Suppressor macrophage treated with lipopolysaccharide for 1 hour (primary cell): ENCODE measurements at places on chromosomes 3 and 15.

DNA sequence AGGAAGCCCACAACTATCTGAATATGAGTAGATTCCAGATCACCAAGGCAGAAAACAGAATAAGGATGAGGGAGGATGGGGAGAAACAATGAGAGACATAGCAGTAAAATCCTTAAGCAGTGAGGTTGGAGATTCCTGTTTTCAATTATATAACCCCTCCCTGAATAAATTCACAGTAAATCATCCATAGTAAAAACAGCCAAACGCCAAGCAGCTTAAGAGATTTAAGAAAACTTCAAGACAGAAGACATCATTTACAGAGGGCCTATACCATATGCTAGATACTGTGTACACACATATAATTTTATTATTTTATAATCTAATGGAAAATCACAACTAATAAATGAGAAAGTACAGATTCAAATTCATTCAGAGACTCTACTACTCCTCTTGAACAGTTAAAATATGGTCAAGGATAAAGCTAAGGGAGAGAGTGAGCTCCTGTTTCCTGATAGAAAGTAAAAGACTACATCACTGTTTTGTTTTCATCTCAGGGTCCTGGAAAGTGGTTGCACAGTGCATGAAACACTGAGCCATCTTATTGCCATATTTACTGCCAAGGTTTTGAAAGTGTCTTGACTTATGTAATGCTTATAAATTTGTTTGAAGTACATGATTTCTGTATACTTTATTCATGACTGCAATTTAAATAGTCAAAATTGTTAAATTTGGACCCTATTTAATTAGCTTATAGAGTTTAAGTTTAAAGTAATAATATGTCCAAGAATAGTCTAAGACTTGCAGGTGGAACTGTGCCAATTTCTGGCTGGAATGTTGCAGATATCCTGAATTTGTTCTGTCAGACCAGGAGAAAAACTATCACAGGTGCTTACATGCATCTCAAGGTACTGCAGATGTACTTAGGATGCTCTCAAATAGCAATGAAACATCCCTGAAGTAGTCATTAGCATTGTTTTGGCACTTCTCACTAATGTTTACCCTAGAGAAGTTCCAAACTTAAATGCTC lies 141.4 kb downstream of the TBL1XR1 start:
- no peak for DNase-seq

DNA sequence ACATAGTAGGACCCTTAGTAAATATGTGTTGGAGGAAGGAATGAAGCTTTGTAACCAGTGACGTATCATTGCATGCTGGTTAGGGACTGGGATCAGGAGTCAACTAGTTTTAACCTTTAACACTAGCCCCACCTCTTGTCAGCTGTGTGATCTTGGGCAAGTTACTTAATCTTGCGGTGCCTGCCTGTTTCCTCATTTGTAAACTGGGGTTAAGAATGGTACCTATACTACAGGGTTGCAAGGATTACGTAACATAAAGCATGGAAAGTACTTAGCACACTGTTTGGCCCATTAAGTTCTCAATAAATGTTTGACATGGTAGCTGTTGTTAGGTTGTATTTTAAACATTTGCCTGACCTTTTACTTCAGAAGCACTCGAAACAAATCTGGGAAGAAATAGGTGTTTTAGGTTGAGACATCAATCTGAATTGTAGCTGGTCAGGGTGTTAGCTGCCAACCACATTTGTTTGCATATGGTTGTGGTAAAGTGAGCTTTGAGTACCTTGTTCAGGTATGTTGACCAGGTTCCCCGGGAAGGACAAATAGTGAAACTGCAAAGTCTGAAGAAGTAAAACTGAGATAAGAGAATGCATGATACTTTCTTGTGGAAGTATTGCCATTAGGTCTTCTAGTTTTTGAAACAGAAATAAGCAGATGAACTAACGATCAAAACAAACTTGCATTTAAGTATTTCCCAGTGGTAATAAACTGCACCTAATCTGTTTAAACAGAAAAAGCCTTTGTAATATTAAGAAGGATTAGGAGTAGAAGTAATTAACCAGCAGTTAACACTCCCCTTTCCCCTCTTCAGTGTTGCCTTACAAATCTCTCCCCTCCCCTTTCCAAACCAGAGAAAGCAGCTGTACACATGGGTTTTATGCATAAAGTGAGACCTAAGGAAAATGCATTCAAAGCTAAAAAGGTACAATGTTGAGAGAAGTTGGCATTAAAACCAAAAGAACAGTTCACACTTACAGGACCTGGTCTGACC lies 25.8 kb upstream of the SCAANT1 start:
- peak; percentile 35 for DNase-seq

- DNase-seq, result no peak
Observed at GRCh38 chr3:149577801-149578200, 80.0 kb downstream of the WWTR1 start.

DNA sequence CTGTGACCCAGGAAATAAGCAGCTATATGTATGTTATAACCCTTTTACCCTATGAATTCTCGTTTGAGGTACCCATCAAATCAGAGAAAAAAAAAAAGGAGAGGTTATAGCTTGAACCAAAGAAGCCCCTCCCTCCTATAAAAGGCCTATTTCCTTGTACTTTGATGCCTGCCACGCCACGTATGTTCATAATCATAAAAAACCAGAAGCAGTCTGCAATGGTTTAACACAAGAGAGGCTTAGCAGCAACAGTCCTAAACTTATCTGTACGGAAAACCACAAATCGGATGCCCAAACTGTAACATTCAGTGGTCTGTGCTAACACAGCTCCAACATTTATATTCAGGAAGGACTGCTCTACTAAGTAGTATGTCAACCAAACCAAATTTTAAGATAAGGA lies 21.2 kb downstream of the CCR8 start:
- no peak for DNase-seq
